HFFc6 (cell line): ENCODE measurements at places on chromosomes 2 and 18.

GRCh38 chr2:168434146-168434545 lies 21.9 kb upstream of the CERS6 start:
- no peak for DNase-seq

- no peak for DNase-seq
Measured at GRCh38 chr18:39232937-39233336, 1667.3 kb upstream of the CELF4 start.

DNA sequence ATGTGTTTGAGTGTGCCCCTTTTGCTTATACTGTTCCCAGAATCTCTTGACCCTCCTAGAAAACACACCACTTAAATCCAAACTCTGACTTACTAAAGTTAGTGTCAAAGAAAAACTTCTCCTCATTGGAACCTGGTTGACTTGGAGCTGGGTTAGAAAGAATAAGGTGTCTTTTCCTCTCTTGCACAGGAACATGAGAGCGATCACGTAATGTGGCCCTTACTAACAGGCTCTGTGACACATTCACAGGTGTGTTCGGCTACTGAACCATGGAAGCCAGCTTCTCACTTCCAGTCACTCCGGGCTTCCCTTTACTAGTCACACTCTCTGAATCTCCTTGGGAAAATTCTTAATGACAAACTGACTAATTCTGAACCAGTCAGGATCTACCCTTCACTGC lies 5.4 kb upstream of the POU3F3 start:
- DNase-seq: no peak

DNA sequence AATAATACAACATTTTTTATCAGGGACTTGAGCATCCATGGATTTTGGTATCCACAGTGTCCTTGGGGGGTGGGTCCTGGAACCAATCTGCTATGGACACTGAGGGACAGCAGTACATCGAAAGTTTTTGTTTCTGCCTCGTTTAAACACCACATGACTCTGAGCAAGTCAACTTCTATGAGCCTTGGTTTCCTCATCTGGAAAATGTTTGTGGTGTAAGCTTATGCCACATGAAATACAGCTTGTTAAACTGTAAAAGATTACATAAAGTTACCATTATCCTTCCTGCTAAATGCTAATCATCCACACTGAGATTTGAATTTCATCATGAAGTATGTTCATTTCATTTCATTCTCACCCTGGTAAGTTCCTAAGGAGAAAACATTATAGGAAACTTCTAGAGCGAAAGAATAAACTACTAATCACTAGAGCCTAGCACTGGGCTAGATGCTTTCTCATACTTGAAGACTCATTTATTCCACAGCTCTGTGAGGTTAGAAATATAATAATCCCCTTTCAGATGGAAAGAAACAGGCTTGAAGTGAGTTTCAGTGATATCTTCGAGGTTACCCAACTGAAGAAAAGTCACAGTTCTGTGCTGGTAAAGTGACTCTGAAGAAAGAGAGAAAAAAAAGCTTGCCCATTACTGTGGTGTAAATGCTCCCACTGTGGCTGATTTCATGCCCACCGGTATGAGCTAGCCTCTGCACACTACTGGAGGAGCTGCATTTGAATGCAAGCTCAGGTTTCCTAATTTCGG lies 29.2 kb downstream of the MCFD2 start:
- DNase-seq: no peak

DNA sequence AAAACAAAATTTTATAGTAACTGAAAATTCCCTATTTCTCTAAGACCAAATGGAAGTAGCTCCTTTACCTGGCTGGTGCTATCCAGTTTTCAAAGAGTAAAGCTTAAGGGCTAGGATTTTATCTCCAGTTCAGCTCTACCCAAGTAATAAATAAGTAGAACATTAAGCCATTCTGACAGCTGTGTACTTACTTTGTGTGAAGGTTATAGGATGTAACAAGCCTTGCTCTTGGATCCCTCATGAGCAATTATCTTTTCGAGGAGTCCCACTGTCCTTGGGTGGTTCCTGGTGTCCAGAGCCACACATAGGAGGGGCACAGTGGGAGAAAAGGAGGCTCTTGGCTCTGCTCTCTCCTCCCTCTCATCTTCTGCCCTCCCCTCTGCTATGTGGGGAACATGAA lies 45.5 kb downstream of the KIF5C start:
- no peak for DNase-seq

- DNase-seq: no peak
Measured at GRCh38 chr2:236673126-236673822, 103.6 kb downstream of the ACKR3 start.
